ENCODE measurements at places on chromosomes 11 and 22. TPM values are rescaled to one million over a fixed set of nuclear protein-coding genes. Genes with fewer than 3 reads are reported as not detected.

GRCh38 chr11:63813035-63813562, at the start of gene SPINDOC:
TSS of gene SPINDOC (plus strand) at chr11:63813456. CDS start at chr11:63813687, 231 bp downstream.
- peak; percentile 59 for DNase-seq

- DNase-seq, result no peak
Observed at GRCh38 chr22:27146866-27147633, 489.7 kb downstream of the MIAT start.

DNA sequence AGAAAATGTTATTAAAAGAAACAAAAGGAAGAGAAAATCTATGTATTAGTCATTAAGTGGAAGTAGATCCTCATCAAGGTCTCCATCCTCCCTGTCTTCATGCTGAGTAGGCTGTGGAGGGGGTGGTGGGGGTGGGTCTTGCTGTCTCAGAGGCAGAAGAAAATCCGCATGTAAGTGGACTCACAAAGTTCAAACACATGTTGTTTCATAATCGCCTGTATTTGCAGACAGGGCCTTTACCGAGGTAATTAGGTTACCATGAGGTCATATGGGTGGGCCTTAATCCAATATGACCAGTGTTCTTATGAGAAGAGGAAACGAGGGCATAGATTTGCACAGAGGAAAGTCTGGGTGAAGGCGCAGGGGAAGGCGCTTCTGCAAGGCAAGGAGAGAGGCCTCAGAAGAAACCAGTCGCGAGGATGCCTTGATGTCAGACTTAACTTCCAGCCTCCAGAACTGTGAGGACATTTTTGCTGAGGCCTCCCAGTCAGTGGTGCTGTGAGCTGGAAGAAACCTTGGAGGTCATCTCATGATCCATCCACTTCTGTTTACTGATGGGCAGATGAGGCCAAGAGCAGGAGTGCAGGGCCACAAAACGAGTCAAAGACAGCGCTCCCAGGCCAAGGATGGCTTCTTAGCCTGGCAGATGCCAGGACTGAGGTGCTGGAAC, 49.3 kb upstream of the THY1 start:
- DNase-seq, result no peak

DNA sequence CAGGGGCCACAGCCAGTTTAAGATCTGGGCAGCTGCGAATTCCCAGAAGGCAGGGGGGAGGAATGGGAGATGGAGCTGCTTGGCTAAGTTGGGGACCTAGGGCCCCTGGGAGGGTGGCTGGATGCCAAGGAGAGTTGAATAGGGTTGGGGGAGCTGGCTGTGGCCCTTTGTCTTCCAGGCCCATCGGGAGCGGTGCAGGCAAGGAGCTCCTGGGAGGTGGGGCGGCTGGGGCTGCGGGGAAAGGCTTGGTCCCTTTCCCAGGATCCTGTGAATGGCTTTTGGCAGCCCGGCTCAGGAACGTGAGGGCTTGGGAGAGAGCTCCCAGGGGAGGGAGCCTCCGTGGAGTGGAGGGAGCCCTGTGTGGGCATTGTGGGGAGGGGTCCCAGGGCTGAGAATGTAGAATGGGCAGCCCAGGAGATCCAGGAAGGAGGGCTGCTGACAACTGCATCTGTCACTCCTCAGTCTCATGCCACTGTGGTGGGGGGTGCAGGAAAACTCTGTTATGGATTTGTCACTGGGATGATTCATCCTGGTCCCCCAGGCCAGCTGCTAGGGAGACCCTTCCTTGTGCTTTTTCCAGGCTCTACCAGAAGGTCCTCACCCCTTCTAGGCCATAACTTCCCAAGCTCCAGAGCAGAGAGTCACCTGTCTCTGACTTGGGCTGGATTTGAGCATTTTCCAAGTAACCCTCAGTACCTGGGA, 6.0 kb downstream of the FREY1 start:
- DNase-seq, result no peak

GRCh38 chr11:111209543-111210355, 35.8 kb upstream of the POU2AF2 start:
- DNase-seq, result no peak

DNA sequence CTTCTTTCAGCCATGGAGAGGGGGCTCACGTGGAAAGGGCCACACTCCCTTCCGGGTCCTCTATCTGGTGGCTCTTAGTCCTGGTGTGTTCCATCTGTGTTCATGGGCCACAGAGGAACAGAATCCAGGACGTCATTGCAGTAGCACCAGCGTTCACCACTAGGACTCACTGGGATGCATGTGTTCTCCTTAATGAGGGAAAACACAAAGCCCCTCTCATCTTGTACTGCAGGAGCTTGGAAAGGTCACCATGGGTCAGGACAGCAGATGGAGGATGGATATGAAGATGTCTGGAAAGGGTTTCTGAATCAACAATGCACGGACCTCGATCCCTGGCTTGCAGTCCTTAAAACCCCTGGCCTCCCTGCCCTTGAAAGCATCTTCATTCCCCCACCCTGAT, 113.8 kb upstream of the THY1 start:
- no peak for DNase-seq

DNA sequence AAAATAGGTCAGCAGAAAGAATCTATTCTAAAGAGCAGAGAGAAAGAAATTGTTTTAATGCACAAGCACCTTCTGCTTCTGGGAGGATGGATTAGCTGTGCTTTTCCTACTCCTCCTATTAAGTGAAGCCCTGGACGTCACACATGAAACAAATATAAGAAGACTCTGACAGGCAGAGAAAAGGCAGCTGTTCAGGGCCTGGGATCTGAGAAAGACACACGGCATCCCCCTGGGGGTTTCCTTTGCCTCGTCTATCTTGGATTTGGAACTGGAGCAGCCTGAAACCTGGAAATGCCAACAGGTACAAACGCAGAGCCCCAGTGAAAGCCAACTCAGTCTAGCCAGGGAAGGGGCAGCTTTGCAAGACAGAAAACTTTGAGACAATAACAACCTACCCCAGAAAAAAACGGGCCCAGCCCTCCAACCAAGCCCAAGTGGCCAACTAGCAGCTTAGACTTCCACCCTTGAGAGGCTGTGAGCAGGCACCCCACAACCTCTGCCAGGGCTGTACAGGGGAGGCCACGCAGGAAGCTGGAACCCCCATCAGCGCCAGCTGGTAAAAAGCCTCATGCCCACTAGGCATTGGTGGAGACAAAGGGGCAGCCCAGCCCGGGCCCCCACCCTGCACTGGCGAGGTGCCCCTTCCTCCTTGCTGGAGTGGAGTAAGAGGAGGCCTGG, 7.3 kb downstream of the CERK start:
- DNase-seq, result no peak

- DNase-seq, result no peak
Observed at GRCh38 chr11:93370260-93370659, 39.7 kb downstream of the DEUP1 start.

GRCh38 chr11:62752994-62753735, 795 bp downstream of the ZBTB3 start:
- no peak for DNase-seq

GRCh38 chr22:28375761-28376534, 303.7 kb downstream of the TTC28 start:
- DNase-seq, result no peak

DNA sequence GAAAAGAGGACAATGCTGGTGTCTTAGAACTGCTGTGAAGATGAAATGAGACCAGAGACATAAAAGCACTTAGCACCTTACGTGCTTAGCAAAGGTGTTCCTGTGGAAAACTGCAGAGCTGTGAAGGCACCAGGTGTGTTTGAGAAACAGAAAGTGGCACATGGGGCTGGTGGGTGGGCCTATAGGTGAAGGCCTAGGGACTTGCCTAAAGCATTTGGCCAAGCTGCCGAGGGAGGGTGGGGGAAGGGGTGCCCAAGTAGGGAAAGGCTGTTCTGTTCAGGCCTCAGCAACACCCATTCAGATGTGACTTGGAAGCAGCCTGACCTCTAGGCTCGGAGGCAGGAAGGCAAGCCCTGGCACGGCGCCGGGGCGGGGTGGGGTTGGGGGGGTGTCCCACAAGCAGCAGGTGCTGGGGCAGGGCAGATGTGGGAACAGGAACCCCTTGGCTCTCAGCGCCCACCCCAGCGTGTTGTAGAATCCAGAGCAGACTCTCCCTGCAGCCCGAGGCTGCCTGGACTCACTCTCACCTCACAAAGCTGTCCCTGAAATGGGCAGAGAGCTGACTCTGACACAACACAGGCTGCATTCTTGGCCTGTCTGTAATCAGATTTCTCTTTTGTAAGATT, 366.7 kb upstream of the NARS2 start:
- DNase-seq, result no peak

Gene FLRT1
- polyA plus RNA-seq, result 2.2 TPM

Gene RASL10A
- polyA plus RNA-seq, result 0.32 TPM

All from renal cortex interstitium (tissue), 15 donors.